ENCODE measurements at places on chromosomes 3 and 15.

GRCh38 chr3:178485756-178486155, 50.5 kb upstream of the KCNMB2 start:
- DNase-seq: no peak

GRCh38 chr3:34394978-34395748, 596.7 kb downstream of the PDCD6IP start:
- DNase-seq: no peak

DNA sequence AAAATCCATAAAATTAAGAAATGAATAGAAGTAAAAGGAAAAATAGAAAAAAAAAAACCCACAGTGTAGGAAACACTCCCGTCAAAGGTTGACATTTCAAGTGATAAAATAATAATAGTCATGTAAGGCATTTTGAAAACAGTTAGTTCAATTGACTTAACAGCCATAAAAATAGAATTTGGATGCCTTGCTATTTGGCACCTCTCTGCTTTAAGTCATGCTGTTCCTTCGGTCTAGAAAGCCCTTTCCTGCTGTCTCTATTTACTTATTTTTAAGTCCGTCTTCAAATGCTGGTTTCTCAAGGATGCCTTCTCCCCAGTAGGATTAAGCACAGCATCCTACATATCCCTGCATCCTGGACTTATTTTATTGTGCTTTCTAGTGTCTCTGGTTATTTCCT, 22.3 kb upstream of the RETNLB start:
- no peak for DNase-seq

DNA sequence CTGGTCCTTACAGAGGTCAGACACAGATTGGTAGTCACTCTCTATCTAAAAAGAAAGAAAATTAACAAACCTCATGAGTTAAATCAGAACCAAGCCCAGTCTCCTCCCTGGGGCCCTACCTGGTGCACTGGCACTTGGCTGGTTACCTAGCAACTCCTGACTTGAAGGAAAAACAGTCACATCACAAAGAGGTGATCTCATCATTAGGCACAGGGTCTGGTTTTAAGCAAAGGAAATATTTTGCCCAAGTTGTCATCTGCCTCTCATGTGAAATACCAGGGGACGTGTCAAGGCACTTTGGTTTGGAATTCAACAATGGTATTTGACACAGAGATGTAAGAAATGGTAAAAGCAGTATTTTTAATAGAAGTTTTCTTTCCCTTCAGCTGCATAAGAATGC, 47.7 kb upstream of the FMN1 start:
- DNase-seq: peak; percentile 44

DNA sequence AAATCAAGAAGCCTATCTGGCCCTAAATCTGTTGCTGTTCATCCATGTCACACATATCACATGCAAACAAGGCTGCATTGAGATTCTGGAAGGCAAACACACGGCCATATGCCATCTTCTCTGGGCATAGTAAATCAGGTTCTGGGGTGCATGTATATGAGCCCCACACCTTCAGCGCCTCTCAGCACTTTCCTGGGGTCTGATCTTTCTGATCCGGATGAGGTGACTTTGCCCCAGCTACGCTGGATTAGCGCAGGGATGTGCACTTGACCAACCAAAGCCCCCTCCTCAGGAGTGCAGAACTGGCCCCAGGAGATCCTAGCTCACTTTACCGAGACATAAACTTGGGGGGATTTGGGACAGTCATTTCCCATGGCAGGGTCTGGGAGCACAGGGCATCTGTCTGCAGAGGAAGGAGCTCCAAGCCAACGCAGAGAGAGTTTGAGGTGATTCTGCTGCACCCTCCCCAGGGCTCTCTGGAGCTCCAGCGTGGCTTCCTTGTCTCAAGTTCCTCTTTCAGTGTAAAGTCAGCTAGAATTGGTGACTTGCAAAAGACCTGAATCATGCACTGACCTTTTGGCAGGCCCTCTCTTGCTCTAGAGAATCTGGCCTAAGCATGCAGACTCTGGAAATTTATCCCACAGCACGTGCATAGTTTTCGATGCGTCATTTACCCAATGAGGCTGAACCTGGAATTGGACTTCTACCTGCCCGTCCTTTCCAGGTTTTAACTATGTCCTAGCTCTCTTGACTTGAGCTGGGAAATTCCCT, 63.5 kb upstream of the KLF13 start:
- peak; percentile 21 for DNase-seq

DNA sequence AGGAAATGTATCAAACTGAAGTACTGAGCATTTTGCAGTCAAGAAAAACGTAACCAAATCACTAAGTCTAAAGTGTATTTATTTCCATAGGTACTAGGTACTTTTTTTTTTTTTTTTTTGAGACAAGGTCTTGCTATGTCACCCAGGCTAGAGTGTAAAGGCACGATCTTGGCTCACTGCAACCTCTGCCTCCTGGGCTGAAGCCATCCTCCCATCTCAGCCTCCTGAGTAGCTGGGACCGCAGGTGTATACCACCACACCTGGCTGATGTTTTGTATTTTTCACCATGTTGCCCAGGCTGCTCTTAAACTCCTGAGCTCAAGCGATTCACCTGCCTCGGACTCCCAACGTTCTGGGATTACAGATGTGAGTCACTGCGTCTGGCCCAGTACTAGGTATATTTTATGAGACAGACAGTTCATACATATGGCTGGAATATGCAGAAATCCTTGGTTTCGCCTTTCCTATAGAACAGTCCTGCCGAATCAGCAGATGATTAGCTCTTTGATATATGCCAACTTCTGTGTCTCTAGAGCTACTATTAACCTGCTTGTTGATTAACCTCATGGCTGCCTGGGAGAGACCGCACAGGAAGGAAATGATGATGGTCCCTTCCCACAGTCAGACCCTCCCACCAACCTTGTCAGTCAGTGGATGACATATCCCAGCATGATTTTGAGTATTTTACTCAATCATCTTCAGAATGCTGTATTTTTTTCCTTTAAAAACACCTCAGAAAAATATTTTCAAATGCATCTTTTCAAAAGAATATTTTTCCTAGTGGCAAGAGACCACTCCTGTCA, 32.3 kb downstream of the TMOD3 start:
- no peak for DNase-seq

- no peak for DNase-seq
Observed at GRCh38 chr3:150274372-150274771, 133.7 kb upstream of the TSC22D2 start.

DNA sequence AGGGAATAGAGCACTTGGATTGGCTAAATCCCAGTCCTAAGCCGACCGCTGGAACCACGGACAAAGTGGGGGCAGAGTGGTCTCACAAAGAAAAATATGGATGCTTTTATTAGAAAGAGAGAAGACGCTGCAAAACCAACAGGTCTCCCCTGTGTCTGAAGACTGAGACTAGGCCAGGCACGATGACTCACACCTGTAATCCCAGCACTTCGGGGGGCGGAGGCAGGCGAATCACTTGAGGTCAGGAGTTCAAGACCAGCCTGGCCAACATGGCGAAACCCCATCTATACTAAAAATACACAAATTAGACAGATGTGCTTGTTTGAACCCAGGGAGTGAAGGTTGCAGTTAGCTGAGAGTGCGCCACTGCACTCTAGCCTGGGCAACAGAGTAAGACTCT, 61.8 kb downstream of the ZDHHC19 start:
- peak; percentile 29 for DNase-seq

DNA sequence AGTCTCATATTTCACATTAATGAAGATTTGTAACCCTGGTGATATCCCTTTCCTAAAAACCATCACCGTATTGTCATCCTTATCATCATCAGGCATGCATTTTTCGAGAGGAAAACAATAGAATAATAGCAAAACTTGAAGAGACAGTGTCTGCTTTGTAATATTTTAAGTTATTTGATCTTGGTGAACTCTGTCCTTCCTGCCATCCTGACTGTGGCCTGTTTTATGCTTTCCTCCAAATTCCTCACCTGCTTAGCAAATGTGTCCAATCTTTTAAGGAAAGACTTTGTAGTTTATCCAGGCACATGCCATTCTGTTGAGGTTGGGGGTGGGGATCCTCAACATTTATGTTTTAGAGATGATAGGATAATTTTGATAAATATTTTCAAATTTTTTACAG, 306.1 kb upstream of the COL8A1 start:
- DNase-seq: no peak

GRCh38 chr3:71444028-71444860, 139.3 kb downstream of the FOXP1 start:
- DNase-seq: peak; percentile 93

GRCh38 chr3:73743551-73743950, 118.8 kb upstream of the PDZRN3 start:
- no peak for DNase-seq

DNA sequence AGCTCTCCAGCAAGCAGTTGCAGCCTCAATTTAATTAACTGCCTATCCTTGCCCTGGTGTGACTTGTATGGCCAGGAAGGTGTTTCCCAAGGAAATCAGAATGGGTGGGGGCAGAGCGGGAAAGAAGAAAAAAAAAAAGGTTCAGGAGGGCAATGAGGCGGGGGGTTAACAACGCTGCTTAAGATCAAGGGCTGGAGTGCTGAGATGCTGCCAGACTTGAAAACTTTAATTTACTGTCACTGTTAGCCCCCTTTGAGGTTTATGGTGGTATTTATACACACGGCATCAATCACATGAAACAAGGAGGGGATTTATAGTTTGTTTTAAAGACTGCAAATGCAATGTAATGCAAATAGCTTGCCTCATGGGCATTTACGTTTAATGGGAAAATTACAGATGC, 319.4 kb upstream of the NR2F2 start:
- no peak for DNase-seq

DNA sequence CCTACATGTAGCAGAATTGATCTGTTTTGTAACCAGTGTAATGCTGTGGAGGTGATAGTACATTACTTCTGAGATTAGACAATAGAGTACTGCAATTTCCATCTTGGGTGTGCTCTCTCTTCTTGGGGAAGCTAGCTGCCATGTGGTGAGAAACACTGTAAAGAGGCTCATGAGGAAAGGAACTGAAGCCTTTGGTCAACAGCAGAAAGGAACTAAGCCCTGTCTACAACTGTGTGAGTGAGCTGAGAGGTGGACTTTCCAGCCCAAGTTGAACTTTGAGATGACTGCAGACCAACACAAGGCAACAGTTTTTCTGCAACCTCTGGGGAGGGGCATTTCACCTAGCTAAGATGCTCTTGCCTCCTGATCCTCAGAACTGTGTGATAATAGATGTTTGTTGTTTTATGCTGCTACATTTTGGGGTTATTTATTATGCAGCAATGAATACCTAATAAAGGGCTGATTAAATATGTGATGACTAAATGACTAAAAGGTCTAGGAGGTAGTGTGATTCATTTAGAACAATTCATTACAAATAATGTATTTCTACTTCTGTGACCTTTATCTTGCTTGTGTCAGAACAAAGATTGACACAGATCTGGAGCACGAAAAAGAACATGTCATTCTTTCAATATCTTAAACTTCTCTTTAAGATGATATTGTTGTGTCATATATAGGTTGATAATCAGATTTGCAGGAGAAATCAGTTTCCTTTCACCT, 121.6 kb upstream of the THRB start:
- no peak for DNase-seq

DNA sequence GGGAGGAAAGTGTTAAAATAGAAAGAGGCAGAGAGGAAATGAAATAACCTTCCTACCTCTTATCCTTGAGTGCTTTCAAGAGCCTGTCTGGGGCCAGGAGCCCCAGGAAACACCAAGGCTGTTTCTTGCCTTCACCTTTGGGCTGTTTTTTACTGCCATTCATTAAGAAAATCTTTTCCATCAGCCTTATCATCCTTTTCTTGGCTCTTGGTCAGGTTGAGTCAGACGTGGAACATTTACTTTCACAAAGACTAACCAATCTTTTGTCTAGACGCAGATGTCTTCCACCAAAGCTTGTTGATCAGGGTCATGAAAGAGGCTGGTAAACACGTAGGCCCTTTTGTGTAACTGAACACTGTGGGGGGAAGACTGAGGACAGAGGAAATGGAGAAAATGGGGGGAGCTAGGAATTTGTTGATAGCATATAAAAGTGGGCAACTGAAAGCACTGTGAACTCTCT, 151.0 kb upstream of the THBS1 start:
- DNase-seq: peak; percentile 98

GRCh38 chr3:44061961-44062360, 179.7 kb upstream of the TOPAZ1 start:
- no peak for DNase-seq

DNA sequence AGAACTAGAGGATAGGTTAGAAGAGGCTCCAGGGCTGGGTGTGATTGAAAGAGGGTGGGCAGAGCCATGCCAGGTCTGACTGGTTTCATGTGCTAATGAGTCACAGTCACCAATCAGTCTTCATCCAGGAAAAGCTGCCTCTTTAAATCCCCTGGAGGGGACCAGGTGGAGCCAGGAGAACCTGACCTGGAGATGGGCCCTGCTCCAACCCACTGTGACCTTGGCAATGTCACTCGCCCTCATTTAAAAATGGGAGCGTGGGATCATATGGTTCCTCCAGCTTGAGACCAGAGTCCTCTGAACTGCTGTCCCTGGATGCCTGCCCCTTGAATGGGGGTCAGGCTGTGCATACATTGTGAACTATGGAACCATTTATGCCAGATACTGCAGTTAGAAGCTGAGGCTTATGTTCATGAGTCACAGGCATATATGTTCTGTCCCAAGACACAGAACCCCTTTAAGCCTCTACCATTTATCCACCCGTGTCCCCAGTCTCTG, 23.0 kb downstream of the HES1 start:
- DNase-seq: no peak

DNA sequence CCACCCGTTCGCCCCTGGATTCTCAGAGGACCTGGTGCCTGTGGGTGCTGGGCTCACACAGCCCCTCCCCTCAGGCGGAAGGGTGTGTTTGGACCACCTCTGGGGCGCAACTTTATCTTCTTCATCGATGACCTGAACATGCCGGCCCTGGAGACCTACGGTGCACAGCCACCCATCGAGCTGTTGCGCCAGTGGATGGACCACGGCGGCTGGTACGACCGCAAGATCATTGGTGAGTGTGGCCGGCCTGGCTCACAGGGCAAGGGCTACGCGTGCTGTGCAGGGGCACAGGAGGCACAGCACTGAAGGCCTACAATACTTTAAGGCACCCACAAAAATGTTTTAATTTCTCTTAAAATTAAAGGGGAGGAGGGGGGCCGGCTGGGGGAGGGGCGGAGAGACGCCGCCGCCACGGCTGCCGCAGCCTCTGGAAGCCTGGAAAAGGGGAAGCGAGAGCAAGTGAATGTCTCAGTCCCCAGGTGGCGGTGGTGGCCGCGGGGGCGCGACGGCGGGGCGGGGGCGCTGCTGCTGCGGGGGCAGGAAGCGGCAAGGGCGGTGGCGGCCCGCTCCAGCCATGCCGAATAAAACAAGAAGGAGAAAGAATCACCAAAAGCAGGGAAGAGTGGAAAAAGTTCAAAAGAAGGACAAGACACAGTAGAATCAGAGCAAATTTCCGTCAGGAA, 56.8 kb downstream of the DNAH1 start:
- DNase-seq: no peak

GRCh38 chr15:93771196-93772030, 459.9 kb upstream of the MCTP2 start:
- DNase-seq: no peak
